ENCODE measurements at places on chromosomes 6 and 20.

- DNase-seq, result no peak
Observed at GRCh38 chr20:54040531-54040930, 29.9 kb downstream of the BCAS1 start.

DNA sequence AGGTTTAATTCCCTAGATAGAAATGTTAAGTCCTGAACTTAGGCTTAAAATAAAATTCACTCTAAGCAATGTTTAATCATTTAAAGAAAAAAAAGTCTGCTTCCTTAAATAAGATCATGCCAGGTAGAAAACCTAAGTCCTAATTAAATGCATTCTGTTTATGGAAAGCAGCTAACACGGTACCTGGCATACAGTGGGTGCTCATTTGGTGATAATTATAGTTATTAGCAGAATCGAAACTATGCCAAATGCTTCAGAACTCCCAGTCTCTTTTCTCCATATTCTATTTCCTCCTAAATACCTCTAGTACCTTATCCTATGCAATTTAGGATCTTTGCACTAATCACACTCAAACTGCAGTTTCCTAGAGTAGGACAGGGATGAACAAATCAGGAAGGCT is 331.8 kb downstream of the EPHA7 start:
- DNase-seq, result no peak

GRCh38 chr20:62010551-62011402 is 54.9 kb downstream of the TAF4 start:
- DNase-seq, result peak; percentile 26

GRCh38 chr6:93624408-93624807 is 205.0 kb upstream of the EPHA7 start:
- no peak for DNase-seq

DNA sequence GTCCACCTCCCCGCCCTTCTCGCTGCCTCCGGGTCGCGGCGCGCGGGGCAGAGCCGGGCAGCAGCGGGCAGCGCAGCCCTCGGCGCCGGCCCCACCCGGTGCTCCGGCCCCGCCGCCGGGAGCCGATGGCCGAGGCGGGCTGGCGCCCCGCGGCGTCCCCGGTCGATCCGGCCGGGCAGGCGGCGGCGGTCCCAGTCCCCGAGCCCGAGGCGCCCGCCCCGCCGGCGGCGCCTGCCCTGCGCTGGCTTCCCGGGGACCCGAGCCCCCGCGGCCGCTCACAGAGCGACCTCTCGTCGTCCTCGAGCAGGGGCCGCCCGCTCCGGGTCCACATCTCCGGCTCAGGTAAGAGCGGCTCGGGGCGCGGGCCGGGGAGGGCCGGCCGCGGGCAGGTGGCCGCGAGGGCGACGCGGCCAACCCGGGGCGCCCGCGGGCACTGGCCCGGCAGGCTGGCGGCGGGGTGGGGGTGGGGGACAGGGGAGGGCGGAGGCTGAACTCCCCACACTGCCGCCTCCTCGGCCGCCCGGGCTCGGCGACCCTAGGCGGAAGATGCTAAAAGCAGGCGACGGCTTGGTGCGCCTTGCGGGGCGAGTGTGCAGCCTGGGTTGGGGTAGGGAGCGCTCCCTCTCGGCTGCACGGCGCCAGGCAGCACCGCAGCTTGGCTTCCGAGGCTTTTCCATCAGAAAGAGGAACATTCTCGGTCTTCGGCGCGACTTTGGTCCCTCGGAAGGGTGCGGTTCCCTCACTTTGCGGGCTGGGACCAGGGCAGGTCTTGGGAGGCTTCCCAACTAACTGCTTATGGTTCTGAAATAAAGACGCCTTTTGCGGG is 25.6 kb upstream of the FUCA2 start:
- no peak for DNase-seq

- no peak for DNase-seq
Observed at GRCh38 chr6:125804264-125804663, 13.5 kb downstream of the NCOA7 start.

GRCh38 chr20:63648895-63649589 is 4.2 kb downstream of the STMN3 start:
- no peak for DNase-seq

DNA sequence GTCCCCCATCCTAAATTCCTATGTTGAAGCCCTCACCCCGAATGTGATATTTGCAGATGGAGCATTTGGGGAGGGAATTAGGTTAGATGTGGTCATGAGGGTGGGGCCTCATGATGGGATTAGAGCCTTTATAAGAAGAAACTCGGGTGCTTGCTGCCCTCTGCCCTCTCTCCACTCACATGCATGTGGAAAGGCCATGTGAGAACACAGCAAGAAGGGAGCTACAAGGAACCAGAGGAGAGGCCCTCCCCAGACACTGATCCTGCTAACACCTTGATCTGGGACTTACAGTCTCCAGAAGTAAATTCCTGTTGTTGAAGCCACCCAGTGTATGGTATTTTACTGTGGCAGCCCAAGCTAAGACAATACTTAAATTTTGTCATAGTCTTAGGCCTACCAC is 69.6 kb upstream of the TULP1 start:
- no peak for DNase-seq

DNA sequence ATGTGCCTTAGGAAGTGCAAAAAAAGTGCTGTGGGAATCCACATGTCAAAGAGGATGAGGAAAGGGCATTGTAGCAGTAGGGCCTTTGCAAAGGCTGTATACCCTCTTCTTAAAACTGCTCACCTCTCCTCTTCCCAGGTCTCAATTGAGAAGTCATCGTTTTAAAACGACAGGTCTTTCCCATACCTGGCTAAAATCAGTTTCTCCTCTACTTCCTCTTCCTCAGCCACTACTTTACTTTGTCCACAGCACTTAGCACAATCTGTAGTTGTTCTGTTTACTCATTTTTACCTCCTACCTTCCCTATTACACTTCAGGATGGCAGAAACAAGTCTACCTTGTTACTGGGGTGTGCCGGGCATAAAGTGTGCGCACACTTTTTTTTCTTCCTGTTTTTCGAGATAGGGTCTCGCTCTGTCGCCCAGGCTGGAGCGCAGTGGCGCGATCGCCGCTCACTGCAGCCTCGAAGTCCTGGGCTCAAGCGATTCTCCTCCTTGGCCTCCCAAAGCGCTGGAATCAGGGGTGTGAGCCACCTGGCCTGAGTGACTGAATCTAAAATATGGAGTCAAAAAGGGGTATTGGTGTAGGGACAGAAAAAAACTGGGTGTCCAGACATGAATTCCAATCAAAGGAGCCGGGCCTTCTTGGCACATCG is 9.8 kb upstream of the ELOVL5 start:
- no peak for DNase-seq

- no peak for DNase-seq
Observed at GRCh38 chr6:18306977-18307376, 42.6 kb upstream of the DEK start.

DNA sequence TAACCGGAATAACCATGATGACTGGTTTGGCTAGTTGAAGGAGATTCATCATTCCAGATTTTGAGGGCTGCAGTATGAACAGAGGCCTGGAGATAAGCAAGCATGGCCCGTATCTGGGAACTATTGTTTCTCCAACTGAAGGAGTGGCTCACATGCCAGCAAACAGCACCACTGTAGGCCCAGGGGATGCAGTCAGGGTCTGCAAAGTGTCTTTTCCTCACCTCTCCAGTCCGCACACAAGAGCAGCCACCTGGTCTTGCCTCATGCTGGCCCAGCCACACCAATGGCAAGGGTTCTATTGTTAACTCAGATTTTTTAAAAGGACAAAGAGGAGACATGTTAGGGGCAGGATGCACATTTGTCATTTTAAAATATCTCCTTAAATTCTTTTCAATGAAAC is 55.1 kb downstream of the KIZ start:
- no peak for DNase-seq

- DNase-seq, result peak; percentile 42
Observed at GRCh38 chr6:149318581-149319286, 1.2 kb downstream of the TAB2 start.

DNA sequence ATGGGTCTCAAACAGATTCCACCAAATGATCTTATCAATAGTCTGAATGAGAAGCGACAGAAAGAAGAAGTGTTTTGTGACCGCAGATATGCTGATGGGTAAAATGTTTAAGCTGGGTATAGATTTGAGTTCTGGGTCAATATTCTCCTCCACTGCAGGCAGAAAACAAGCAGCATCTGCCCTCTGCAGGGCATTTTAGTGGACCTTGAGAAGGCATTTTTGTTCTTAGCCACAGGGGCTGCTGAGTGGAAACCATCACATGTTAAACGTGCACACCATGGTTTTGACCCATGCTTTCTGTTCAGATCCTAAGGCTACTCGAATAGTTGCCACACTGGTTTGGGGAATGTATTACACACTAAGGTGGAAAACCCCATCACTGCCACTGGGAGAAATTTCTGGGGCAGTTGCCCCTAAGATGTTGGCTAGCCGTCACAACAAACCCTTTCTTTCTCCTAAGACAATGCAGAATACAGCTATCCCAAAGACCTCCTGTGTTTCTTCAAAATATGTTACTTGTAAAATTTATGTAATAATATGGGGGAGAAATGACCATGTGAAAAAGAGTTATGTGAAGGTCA is 5.5 kb downstream of the POU3F2 start:
- no peak for DNase-seq

DNA sequence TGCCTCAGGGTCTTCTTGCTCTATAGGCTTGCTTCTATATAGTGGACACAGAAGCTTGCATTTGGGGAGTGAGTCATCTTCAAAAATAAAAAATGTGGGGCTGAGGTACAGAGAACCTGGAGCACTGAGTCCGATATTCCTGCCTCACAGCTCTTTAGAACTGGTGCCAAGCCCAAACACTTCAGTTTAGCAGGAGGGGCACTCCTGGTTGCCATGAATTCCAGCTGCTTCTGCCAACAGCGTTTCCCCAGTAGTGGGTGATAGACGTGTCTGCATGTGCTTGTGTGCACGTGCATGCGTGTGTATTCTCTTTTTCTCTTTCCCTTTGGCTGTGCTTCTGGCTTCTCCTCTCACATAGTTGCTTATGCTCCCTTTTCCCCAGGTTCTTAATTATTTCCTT is 11.9 kb downstream of the DNPH1 start:
- no peak for DNase-seq

- no peak for DNase-seq
Observed at GRCh38 chr20:61031101-61031830, 220.8 kb upstream of the CDH4 start.

DNA sequence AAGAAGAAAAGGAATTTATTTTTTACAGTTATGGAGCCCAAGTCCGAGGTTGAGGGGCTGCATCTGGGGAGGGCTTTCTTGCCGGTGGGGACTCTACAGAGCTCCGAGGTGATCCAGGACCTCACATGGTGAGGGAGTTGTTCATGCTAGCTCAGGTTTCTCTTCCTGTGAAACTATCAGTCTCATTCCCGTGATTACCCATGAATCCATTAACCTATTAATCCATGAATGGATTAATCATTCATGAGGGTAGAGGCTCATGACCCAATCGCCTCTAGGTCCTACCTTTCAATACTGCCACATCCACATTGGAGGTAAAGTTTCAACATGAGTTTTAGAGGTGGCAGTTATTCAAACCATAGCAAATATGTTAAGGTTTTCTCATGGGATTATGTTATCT is 3.8 kb downstream of the DSE start:
- DNase-seq, result no peak

DNA sequence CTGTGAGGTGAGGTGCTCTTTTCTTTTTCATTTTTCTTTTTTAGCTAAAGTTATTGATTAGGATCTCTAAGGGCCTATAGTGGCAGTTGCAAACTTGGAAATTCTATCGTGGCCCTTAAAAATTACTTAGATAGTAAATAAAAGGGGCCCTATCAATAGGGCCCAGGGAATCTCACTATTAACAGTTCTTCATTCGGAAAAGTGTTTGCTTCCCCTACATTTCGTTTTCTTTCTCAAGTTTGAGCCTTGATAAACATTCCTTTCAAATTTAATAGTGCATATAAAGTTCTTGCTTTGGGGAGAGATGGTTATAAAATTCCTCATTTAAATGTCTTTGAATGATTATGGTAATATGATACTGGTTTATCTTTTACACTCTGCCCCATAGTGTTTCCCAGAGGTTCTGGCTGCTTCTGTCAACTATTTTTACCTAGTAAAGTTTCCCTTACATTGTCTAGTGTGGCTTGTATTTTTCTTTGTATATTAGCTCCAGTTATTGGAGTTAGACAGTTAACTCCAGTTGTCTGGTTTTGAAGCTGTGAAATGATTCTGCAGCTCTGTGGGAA is 70.4 kb upstream of the GLP1R start:
- no peak for DNase-seq

GRCh38 chr6:43705996-43706395 is 18.4 kb upstream of the MRPS18A start:
- no peak for DNase-seq

DNA sequence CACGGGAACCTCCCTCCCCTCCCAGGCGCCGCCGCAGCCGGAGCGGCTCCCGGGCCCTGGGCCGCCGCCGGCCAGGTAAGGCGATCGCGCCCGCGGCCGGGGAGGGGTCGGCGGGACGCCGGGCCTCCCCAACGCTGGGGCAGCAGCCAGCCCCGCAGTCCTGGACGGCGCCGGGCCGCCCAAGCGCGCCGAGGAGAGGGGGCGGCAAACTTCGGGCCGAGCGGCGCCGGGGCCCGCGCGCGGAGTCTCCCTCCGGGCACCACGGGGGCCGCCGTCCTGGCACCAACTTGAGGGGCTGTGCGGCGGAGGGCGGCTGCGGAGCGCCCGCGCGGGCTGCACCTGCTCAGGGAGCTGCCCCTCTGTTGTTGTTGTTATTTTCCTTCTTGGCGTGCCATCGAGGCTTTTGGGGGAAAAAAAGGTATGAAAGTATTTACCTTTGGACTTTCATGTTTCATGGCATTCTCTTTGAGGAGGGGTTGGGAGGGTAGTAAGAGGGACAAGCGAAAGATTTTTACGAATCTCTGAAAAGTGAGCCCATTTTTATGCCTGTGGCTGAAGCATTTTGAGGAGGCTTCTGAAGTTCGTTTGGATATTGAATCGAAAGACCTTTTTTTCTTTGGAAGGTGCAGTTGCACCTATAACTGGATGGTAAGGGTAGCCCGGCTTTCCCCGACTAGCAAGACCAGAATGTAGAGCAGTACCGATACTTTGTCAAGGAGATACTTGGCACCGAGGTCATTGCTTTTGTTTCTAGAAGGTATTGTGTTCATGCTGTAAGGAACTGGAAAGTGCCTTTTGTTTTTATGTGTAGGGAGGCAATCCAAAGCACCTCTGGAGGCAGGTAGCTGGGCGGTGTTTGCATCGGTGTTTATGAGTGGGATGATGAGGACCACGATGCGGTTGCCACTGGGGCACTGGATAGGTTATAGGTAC is at the start of gene RNF182:
Gene RNF182 (plus strand): TSS at position 4 of the 933 bp plus-strand sequence. CDS start 52,168 bp downstream, outside the sequence.
- DNase-seq, result no peak

- no peak for DNase-seq
Observed at GRCh38 chr20:34578025-34578424, 19.5 kb downstream of the MAP1LC3A start.

GRCh38 chr20:60009318-60009717 is 51.1 kb downstream of the CDH26 start:
- DNase-seq, result no peak

DNA sequence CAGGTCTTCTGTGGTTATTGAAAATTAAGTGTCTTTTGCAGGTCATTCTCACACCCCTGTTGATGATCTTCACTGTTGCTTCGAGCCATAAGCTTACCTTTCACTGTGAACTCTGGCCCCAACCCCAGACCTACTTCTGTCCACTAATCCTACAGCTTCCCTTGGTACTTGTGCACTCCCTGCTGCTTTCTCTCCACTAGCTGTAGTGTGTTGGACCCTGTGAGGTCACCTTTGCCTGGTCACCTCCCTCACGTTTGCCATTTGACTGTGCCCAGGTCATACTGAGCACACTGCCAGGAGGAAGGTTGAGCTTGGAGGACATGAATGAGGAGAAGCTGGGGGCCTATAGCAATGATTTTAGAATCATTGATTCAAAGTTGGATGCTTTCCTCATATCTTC is 94.0 kb downstream of the PLCB1 start:
- DNase-seq, result no peak
